ENCODE measurements at places on chromosomes 3 and 15.

DNA sequence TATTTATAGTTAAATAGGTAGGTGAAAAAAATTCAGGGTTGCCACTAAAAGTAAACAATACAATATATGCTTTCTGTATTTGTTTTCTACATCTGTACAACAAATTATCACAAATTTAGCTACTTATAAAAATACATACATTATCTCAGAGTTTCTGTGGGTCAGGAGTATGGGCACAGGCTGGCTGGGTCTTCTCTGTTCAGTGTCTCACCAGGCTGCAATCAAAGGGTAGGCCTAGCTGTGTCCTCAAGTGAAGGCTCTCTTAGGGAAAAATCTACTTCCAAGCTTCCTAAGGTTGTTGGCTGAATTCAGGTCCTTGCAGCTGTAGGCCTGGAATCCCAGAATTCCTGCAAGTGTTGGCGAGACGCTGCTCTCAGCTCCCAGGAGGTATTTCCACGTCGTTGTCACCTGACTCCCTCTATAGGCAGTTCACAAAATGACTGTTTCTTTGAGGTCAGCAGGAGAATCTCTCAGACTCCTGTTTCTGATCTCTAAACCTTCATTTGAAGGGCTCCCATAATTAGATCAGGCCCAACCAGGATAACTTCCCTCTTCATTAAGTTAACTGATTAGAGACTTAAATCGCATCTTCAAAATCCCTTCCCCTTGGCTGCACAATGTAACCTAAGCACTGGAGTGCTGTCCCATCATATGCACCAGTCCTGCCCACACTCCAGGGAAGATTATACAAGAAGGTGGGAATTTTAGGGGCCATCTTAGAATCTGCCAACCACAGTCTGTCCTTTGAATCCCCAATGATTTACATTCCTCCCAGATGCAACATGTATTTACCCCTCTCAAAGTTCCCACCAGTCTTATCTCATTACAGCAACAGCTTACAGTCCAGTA lies 296.6 kb downstream of the SUCLG2 start:
- DNase-seq, result peak; percentile 39

- DNase-seq, result no peak
These were observed 159.3 kb downstream of the WDR76 start for GRCh38 chr15:43985976-43986680.

GRCh38 chr15:67149068-67149772 lies 83.8 kb downstream of the SMAD3 start:
- DNase-seq, result no peak

DNA sequence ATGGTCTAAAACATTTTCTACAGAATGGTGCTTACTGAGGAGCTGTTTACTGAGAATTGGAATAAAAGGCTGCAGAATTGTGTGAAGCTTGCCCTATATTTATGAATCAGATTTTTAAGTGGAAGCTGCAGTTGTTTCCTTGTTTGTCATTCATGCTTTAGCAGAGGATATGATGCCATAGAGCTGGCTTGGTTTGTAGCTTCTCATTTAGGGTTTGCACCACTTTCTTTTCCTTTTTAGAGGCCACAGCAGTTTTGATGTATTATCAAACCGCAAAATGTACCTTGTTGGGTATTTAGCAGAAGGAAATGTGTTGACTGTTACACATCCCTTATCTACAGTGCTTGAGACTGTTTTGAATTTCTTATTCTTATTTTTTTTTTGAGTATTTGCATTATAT lies 66.2 kb downstream of the RASA2 start:
- no peak for DNase-seq

DNA sequence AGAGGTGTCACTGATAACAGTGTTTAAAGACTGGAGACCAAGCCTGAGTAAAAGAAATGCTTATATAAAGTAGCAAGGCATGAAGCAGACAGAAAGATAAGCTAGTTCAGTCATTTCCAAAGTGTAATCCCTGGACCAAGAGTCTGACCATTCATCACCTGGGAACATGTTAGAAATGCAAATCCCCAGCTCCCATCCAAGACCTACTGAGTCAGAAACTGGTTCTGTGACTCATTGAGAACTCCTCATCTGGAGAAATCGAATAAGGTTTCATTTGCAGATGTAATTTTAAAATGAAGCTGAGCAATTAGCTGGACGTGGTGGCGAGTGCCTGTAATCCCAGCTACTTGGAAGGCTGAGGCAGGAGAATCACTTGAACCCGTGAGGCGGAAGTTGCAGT lies 473.9 kb upstream of the UBE2E2 start:
- no peak for DNase-seq

DNA sequence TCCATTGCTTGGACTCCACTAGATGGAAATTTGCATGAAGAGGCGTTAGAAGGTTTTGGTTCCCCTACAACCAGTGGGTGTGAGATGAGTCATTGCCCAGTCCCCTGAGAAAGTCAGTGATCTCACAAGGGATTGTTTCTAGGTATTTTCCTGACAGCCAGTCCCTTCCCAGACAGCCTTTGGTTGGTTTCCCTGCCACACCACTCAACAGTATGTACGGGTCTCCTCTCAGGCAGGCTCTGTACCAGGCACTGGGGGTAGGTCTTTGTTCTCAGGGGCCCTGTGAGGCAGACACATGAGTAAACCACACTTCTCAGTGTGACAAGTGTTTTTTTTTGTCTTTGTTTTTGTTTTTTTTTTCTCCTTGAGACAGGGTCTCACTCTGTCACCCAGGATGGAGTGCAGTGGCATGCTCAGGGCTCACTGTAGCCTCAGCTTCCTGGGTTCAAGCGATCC lies 4.0 kb downstream of the LAMP3 start:
- no peak for DNase-seq

DNA sequence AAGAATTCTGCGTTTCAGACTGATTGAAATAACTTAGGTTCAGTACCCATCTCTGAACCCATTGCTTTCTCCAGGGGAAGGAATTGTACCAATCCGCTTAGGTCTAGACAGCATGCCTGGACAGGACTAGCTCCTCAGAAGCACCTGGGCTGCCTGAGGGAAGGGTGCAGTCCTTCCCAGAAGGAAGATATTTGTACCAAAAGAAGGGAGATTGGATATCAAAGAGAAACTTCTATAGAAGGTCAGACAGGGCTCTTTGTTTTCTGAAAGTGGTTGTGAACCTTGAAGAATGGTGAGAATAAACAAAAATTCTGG lies 133.8 kb upstream of the LRTM1 start:
- DNase-seq, result no peak

- DNase-seq, result no peak
These were observed 28.5 kb downstream of the SLC6A6 start for GRCh38 chr3:14430706-14431451.

GRCh38 chr3:123799544-123800361 lies 84.4 kb downstream of the MYLK start:
- no peak for DNase-seq

DNA sequence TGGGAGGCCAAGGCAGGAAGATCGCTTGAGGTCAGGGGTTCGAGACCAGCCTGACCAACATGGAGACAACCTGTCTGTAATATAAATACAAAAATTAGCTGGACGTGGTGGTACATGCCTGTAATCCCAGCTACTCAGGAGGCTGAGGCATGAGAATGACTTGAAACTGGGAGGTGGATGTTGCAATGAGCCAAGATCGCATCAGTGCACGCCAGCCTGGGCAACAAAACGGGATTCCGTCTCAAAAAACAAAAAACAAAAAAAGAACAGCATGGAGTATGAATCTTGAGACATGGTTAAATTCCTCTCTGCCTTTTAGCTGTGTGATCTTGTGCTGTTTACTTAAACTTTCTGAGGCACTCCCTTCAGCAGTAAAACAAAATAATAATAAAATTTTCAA lies 244.9 kb downstream of the FGF12 start:
- no peak for DNase-seq

GRCh38 chr3:101944308-101944707 lies 95.0 kb downstream of the NFKBIZ start:
- DNase-seq, result no peak

DNA sequence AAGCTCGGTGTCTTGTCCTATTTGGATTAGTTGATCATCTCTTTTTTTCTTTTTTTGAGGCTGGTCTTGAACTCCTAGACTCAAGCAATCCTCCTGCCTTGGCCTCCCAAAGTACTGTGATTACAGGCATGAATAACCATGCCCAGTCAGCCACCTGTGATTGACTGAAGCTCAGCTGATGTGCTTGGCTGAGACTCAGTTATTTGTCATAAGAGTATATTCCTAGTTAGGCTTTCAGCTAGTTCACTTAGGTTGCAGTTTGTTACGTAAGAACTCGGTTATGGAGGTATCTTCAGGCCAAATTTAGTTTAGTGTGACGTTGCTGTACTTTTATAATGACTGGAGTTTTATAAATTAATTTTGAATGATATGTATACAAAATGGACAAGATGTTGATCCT lies 365.0 kb downstream of the SV2B start:
- DNase-seq, result no peak

- DNase-seq, result no peak
These were observed 32.6 kb downstream of the MAP2K5 start for GRCh38 chr15:67575039-67575502.

DNA sequence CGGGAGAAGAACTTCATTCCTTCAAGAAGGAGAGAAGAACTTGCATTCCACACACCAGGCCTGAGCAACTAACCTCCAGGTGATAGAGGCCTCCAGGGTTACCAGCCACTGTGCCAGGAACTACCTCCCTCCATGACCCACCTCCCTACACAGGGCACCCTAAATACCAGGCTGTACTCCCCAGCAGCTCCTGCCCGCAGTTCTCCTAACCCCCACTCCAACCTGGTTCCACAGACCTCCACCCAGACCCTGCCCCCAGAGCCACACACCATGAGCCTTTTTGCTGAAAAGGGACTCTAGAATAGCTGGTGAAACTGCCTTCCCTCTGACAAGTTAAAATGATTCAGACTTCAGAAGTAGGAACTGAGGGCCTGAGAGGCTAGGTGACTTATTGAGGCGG lies 8.2 kb downstream of the IGDCC3 start:
- no peak for DNase-seq

DNA sequence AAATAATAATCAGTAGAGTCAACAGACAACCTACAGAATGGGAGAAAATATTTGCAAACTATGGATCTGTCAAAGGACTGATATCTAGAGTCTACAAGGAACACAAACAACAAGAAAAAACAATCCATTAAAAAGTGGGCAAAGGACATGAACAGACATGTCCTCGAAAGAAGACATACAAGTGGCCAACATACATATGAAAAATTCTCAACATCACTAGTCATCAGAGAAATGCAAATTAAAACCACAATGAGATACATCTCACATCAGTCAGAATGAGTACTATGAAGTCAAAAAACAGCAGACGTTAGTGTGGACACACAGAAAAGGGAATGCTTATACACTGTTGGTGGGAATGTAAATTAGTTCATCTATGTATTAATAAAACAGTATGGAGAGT lies 33.7 kb downstream of the SLC2A2 start:
- DNase-seq, result no peak

DNA sequence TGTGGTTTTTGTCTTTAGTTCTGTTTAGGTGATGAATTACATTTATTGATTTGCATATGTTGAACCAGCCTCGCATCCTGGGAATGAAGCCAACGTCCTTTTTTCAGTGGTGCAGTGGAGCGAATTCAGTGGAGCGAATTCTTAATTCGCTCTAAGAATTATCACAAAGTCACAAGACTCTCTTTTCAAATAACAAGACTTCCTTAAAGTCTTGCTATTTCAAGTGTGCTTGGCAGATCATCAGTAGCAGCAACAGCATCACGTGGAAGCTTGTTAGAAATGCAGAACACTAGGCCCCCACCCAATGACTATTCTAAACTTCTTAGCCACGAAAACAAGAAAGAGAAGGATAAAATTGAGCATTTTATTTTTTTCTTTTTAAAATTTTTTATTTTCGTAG lies 58.1 kb upstream of the CD200R1L start:
- DNase-seq, result no peak

GRCh38 chr3:308597-309321 lies 112.2 kb downstream of the CHL1 start:
- no peak for DNase-seq

DNA sequence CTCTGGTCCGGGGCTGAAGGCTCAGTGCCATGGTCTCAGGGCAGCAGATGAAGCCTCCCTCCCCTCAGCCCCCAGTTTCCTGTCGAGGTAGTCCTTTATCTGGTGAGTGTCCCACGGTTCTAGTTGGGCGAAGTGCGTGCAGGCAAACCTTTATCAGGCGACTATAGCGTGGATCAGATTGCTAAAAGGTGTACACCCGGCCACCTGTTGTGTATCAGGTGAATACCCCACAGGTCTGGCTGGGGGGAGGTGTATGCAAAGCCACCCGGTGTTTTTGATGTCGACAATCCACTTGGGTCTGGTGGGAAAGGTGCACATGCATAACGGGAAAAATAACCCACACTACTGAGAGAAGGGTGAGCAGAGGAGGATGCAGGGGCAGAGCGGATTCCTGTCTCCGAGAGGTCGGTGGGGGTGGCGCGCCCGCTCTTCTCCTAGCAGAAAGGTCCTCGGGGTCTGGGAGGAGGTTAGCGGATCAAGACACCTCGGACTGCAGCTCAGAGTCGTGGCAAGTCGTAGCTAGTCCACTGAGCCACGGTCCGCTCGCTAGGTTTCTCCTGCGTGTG lies 507 bp downstream of the SLC12A6 start:
- no peak for DNase-seq

- DNase-seq, result no peak
These were observed 2.9 kb upstream of the IL17RC start for GRCh38 chr3:9914011-9914410.

DNA sequence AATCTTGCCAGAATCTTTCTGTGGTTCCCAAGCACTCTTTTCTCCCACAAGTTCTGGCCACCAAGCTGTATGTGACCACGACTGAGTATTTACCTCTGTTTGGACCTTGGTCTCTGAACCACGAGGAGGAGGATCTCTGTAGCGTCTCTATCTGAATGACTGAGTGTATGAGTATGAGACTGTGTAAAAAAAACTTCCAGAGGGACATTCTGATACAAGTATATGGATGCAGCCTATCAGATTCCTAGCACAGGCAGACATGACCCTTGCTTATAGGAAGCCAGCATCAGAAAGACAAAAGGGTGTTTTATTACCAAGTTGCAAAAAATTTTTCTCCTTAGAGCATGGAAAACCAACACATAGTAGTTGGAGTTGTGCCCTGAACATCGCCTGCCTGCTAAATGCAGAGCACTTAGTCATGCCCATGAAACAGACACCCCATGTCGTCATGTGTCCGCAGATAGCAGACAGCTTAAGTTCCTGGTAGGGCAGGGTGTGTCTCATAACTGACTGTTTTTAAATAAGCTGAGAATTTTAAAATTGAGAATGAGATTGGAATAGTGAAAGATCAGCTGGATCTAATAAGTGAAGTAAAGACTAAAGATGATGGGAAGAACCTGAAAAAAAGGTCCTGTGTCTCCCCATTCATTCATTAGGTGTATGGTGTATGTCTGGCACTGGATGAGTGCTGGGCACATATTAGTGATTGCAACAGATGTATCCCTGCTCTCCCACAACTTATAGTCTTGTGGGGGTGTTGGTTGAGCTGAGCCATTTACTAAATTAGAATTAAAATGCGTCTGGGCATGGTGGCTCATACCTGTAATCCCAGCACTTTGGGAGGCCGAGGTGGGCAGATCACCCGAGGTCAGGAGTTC lies 30.9 kb downstream of the DAG1 start:
- DNase-seq, result no peak

- DNase-seq, result no peak
These were observed 25.5 kb downstream of the CCDC13 start for GRCh38 chr3:42747581-42747980.

Measured in LNCaP clone FGC (cell line).